ENCODE measurements at places on chromosomes 1 and 21.

DNA sequence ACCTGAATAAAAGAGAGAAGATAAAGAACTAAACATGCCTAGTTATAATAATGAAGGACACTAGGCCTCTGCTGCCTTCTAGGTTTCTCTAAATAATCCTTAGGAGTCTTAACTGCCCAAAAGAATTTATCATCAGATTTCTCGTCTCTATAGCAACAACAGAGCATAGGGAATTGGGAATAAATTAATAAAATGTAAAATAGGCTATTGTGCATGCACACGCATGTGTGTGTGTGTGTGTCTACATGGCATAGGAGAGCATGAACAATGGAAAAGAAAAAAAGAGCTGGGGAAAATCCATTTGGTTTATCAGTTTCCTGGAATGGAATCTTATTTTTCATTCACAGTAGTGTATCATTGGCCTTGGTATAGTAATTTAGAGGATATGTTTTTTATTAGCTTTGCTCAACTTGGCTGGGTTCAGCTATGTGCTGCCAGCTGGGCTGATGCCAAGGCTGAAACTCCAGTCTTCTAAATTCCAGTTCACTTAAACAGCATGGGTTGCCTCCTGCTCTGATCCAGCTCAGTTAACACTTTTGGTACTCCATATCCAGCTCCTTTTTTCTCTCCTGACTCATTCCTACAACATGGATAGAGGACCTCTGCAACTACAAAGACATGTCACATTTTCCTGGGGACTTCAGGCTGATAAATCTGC, 80.6 kb upstream of the SLFNL1 start:
- DNase-seq, result peak; percentile 87

- DNase-seq, result no peak
These were observed 129.7 kb upstream of the FAM72C start for GRCh38 chr1:144101397-144102045.

DNA sequence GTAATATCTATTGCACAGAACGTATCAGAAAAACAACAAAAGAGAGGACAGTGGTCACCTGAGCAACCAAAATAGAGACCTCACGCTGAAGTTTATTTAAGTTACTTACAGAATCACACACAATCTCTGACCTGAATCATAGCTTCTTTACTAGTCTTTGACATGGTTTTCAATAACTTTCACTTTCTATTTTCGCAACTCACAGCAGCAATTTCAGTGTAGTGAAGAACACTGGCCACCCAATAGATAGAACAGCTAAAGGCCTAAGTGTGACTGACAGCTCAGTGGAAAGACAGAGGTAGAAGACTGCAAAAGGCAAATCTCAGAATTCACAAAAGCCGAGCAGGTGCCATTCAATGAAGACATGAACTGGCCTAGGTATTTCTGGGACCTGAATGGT, 435.6 kb upstream of the CHRM3 start:
- no peak for DNase-seq

DNA sequence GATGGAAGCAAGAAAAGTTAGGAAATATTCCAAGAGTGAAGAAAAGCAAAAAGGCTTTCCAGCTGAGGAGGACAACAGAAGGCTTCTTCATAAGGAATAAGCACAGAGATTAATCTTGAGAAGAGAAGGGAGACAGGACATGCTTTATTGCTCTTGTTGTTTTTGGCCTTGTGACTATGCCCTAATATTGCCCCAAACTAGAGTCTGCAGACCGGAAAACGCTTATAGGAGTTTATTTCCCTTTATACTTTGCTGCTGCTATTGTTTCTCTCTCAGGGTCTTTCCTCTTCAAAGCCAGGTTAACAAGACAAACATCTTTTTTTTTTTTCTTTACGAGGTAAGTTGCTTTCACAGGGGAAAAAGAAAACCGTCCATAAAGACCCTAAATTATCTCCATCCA, 991.4 kb downstream of the ADGRL2 start:
- no peak for DNase-seq

DNA sequence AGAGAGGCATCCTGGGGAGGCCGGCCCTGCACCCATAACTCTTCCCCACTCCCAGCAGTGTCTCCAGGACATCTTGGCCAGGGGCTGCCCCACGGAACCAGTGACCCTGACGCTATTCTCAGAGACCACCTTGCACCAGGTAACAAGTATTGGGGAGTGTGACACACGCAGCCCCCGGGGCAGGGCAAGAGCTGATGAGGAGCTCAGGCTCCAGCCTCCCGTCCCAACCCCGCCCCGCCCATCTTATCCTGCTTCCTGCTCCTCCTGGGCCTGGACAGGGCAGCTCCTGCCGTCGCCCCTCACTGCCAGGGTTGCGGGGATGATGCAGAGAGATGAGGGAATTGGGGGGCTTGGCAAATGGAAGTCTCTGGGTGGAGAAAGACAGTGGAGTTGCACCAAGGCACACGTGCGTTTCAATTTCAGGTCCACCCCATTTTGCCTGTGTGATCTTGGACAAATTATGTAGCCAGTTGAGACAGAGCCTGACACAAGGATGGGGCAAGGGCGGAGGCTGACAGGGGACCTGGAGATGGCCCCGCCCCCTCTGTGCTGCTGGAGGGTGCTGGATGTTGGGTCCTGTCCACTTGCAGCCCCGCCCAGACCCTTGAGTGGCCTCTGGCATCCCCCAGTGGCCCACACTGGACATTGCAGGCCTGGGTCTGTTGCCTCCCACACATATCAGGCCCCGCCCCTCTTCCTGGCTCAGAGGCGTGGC, 10.7 kb downstream of the CLCNKA start:
- DNase-seq, result no peak

DNA sequence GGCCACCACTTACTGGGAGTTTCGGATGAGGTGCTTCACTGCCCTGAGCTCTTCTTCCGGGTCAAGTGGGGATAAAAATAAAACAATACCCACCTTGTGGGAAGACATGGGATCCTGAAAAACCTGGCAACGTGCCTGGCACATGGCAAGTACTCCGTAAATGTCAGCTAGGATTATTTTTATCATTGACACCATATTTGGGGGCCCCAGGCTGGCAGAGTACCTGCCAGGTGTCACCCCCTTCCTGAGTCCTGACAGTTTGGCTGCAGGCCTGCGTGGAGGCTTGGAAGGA, 9.2 kb upstream of the EPHA2 start:
- no peak for DNase-seq

DNA sequence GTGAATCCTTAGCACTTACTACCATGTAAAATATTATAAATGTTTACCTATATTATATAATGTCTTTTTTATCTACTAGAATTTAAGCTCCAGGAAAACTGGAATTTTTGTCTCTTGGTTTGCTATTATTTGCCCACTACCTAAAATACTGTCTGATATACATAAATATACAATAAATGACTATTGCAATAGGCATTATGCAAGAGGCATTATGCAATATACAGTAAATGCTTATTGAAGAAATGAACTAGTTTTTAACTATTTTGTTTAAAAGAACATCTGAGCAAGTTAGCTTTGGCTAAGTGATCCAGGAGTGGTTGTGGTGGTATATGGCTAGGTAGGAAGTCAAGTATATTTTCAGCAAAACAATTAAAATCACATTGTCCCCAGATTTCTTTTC, 640.2 kb upstream of the PKN2 start:
- DNase-seq, result no peak

DNA sequence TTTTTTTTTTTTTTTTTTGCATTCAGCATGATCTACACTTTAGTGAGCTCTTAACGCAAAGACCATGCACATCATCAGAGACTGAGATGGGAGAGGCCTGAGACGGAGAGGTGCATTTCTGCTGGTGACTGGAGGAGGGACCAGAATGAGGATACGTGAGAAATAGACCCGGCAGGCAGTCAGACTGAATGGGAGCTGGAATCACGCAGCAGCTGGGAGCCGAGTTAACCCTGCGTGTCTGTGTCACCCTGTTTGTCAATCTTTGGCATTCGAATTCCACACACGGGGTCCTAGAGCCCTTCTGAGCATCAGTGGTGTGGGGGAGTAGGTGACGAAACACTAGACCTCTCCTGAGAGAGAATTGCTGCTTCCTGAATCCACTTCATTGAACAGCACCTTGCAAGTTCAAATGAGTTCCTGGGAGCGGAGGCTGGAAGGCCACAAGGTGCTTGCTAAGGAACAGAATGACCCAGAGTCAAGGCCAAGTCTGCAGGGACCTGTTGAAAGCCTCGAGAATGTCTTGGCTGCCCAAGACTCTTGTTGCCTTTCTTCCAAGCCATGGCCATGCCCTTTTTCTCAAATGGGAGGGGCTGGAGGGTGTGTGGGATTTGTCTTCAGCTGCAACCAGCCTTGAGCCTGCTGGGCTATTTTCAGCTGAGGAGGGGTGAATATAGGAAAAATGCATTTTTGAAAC, 123.3 kb downstream of the CNIH3 start:
- no peak for DNase-seq

GRCh38 chr1:236997361-236997760, 6.9 kb downstream of the MT1HL1 start:
- no peak for DNase-seq

DNA sequence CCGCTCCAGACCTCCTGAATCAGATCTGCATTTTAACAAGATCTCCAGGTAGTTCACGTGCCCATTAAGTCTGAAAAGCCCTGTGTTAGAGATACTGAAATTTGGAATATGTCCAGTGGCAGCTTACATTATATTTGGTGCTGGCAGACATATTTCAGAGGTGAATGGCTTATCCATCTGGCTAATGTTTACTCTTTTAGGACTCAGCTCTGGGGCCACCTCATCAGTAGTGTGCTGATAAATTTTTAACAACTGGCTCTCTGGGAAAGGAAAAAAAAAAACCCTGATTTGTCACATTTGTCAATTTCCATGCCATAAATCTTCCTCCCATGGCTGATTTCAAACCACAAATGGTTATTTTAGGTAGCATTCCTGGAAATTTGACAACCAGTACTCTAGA, 25.3 kb upstream of the SYT6 start:
- no peak for DNase-seq

GRCh38 chr1:89484092-89485038, 40.3 kb upstream of the LRRC8B start:
- DNase-seq, result no peak

DNA sequence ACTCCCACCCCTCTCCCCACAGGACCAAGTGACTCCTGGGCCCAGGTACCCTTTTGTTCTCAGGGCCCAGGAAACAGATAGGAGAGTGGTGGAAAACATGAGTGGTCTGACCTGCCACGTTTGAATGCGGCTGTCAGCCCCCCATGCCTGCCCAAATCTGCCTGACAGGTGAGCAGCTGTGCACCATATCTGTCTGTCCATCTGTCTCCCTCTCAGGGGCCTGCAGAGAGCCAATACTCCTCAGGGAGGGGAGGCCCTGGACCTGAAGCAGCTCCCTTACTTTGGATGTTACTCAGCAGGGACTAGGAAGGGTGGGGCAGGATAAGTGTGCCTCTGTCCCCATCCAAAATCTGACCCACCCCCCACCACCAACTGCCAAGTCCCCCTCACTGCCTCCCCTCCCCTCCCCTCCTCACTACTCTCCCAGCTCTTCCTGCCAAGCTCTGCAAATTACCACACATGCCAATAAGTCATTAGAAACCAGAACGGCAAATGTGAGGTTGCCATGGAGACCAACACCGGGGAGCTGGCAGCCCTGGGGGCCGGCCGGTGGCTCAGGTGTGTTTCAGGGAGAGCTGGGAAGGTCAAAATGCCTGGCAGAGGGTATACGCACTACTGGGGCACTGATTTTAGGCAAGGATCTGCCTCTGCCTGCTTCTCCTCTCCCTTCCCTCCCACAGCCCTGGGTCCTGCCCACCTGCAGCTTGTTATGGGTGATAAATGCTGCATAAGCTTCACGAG, 11.5 kb downstream of the LRRN2 start:
- no peak for DNase-seq

DNA sequence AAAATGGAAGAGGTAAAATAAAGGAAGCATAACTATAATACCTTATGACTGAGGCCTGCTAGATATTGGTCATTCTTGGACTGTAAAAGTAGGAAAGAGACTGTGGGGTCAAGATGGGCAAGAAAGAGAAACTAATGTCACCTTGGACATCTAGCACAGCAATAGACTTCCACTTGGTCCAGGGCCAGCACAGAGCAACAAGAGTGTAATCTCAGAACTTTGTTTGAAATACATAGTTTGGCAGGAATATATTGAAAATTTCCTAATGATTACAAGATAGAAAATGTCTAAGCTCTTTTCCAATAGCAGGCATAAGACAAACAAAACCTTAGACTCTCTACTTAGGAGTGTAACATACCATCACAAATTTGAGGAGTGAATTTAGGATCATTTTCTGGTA, 4.6 kb downstream of the LRRC8C start:
- no peak for DNase-seq

- no peak for DNase-seq
These were observed 1.6 kb downstream of the SYT2 start for GRCh38 chr1:202708456-202709275.

GRCh38 chr1:220838578-220838977, 40.7 kb upstream of the HLX start:
- DNase-seq, result no peak
